ENCODE measurements at places on chromosomes 7 and 10.

- DNase-seq: no peak
These were observed 83.6 kb downstream of the PPP1R3C start for GRCh38 chr10:91549262-91549661.

GRCh38 chr7:103717574-103717973 is 271.6 kb upstream of the SLC26A5 start:
- DNase-seq: no peak

DNA sequence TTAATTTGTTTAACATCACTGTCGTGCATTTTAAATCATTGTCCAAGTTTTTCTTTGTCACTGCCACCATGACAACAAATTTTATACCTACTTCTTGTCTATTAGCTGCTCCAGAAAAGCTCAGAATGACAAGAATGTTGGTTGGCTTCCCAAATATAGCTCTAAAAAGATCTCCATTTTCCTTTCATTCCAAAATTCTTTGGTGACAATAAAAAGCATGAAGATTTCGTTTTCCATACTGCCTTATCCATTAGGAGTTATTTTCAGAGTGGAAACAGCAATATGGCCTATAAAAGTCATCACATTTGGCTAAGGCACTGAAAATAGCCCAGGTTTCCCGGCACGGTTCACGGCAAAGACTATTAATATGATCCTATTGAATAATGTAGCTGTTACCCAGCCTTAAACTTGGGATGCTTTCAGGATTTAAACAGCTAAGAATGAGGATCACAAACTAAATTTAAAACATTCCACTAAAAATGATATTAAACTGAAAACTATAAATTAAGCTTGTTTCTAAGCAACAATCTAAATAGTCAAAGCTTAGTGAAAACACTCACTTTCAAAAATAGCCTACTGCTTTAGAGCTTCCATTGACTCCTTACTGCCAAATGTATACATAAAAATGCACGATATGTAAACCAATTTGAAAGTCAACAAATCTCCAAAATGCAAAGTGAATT is 2.7 kb downstream of the CTTNBP2 start:
- no peak for DNase-seq

DNA sequence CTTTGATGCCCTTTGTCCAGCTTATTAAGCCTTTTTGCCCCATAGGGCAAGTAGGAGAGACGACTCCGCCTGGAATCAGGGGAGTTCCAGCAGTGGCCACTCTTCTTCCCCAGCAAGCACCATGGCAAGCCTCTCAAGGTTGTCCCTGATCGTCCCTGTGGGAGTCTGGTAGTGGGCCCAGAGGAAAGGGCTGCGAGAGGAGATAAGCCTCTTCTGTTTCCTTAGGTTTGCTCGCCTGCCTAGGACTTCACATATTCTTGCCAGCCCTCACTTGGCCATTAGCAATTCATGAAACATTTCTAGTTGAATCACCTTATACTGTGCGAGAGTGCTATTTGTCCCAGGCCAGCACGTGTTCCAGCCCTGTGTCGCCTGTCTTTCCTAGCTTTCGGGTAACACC is 47.8 kb upstream of the CPN1 start:
- no peak for DNase-seq

GRCh38 chr7:158804335-158804734 is 25.0 kb downstream of the ESYT2 start:
- no peak for DNase-seq

GRCh38 chr10:33594475-33594874 is 260.0 kb upstream of the NRP1 start:
- no peak for DNase-seq

All from T-cell (primary cell).